Iris pigment epithelial cell (primary cell): ENCODE measurements at places on chromosomes 6 and 20.
A peak's percentile ranks its signal among the peaks of the same experiment; 100 is the strongest.

GRCh38 chr20:40189621-40190020 is 499.4 kb downstream of the MAFB start:
- DNase-seq = no peak

- DNase-seq = peak; percentile 72
Measured at GRCh38 chr6:117677553-117678141, 2.4 kb downstream of the NUS1 start.

GRCh38 chr6:81755551-81755950 is 3.1 kb upstream of the TENT5A start:
- DNase-seq = no peak

DNA sequence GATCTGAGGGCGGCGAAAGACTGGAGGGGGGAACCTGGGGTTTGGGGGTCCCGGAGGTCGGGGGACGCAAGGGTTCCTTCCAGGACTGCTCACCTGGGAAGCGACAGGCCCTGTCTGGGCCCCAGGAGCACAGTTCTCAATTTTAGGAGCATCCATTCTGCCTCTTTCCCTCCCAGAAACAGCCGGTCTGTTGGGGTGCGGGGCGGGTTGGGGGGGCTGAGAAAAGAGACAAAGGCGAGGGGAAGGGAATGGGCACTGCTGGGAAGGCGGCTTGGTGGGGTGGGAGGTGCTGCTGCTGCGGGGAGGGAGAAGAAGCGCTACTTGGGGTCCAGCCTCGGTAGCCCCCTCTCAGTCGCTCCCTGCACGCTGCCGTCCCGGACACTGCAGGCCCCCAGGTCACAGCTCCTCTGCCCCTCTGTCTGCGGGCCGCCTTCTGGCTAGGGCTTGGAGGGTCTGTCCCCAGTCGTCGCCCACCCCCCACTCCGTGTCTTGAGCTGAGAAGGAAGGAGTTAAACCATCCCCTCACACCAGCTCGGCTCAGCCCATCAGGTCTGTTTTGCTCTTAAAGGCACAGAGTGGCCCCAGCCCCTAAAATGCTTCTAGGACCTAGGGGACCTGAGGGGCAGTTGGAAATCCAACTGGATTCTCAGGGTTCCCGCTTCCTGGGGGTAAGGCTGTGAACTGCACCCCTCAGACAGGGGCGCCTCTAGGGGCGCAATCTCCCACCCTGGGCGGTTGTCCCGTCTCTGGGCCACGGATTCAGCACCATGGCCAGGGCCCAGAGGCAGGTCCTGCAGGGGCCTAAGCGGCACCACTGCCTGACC is 690 bp downstream of the GDAP1L1 start:
- DNase-seq = peak; percentile 25

DNA sequence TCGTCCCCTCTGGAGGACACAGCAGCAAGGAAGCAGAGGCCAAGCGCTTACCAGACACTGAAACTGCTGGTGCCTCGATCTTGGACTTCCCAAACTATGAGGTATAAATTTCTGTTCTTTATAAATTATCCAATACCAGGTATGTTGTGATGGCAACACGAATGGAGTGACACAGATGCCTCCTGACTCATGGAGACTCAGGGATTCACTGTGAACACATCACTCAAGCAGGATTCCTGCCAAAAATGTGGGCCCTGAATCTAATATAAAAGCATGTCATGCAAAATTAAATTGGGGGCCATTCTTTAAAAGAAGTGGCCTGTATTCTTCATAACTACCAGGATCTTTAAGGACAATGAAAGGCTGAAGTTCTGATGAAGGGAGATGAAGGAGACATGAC is 52.5 kb upstream of the SLC22A23 start:
- DNase-seq = peak; percentile 51

- peak; percentile 31 for DNase-seq
Measured at GRCh38 chr6:52409499-52409898, 10.6 kb upstream of the EFHC1 start.

DNA sequence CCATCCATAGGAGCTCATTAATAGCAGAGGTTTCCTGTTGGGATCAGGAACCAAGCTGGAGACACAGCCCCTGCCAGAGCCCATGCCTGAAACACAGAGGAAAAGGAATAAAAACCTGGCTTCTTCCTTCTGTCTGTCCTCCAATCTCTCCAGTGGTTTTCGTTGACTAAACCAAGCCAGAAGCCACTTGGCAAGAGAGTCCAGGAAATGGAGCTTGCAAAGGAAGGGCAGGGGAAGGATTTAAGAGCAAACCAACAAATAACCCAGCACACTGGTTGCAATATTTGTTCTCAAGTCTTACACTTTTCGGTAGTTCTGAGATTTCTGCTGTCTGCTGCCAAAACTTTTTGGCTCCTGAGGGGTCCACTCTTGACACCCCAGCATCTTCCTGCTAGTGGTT is 137.0 kb upstream of the BMP2 start:
- no peak for DNase-seq

GRCh38 chr20:60395991-60396390 is 437.8 kb downstream of the CDH26 start:
- no peak for DNase-seq

GRCh38 chr6:84967965-84968364 is 203.6 kb upstream of the TBX18 start:
- no peak for DNase-seq

DNA sequence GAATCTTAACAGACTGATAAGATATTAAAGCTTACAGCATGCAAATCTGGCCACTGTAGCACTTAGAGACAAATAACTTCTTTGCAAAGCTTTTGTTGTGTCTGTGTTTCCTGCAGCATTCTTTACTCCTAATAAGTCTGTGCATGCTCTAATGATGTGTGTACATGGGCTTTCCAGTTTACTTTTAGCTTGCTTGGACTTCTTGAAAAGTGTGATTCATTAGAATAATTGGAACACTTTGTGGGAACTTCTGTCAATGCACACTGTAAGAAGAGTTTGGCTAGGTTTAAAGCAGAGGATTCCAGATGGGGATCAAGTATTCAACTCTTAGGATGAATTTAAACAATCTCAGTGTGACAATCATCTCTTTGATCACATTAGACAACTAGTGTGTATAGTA is 22.1 kb upstream of the TINAG start:
- DNase-seq = peak; percentile 23

GRCh38 chr6:46014046-46014445 is 1.6 kb downstream of the CLIC5 start:
- no peak for DNase-seq

DNA sequence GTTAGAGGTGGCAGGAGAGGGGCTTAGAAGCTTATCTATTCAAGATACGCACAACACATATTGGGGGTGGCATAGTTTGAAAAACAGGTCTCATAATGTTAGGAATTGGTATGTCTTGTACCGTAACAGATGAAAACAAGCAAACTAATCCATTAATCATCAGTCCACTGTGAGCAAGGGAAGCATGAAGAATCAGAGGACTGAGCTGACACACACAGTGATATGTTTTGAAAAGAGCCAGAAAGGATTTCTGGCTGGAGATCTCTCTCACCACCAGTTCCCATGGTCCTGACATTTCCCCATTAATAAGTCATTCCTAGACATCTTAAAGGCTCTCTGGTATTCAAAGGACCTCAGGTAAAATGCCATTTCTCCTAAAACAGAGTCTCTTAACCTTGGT is 158.8 kb upstream of the PHACTR1 start:
- no peak for DNase-seq

DNA sequence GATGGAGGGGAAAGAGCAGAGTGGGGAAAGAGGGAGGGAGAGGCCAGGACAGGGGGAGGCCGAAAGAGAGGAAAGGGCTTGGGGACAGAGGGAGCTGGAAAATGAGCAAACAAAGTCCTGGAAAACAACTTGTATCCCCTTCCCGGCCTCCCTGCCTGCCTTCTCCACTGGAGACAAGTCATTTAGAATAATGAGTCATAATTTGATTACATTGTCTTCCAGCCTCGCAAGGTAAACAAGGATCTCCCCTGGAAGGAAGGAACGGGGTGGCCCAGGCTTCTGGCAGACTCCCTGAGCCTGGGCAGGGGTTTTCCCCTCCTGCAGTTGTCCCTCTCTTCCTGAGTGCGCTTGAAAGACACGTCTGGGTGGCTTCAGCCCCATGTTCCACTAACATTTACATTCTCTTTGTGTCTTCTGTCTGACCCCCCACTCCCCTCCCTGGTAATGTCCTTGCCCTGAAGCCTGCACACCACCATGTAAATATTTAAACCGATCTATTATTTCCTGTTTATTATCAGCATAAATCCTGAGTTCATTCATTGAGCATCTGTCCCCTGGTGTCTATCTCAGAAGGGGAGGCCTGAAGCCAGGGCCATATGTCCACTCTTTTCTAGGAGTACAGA is 12.1 kb upstream of the MRPS18A start:
- peak; percentile 53 for DNase-seq

DNA sequence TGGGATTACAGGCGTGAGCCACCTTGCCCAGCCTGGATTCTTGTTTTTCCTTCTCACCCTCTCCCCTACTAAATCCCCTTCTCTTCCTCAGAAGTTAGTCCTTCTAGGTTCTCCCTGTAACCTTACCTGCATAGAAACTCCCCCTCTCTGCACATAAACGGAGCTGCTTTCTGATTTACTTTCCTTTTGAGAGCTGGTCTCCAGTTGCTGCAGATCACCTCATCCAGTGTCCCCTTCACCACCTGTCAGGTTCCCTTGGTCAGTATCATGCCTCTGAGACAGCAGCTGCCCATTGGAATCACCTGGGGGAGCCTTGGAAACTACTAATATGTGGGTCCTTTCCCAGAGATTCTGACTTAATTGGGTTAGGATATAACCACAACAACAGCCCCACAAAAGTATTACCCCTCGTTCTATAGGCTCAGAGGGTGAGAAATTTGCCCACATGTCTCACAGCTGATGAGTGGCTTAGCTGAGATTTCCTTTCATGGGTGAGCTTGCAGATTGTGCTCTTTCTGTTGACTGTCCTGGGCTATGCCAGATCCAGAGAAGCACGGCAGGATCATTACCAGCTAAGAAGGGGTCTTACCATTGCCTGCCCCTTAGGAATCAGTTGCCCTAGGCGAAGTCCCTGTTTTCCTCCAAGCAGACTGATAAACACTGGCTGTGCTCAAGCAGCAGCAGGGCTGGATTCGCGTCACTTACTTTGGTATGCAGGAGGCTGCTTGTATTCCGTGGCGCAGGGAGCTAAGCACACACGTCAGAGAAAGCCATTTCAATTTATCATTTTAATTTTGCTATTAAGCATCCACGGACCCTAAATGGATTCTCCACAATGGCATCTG is 51.3 kb downstream of the AKAP12 start:
- DNase-seq = peak; percentile 90

DNA sequence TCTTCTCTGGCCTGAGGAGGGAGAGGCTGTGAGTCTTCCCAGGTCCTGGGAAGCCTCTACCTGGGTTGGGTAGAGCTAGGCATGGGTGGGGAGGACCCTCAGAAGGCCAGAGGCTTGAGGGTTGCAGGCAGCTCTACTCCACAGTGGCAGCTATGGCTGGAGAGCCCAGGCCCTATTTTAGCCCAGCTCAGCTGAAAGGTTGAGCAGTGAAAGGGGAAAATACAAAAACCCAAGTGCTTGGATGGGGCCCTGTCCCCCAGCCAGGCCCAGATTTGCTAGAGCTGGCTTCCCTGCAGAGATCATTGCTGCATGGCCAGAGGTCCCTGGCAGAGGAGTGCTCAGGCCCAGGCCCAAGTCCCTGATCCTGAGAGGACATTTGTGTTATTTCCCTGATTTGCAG is 45.7 kb downstream of the SUN5 start:
- no peak for DNase-seq

- DNase-seq = no peak
Measured at GRCh38 chr6:144338474-144338873, 53.3 kb downstream of the UTRN start.

DNA sequence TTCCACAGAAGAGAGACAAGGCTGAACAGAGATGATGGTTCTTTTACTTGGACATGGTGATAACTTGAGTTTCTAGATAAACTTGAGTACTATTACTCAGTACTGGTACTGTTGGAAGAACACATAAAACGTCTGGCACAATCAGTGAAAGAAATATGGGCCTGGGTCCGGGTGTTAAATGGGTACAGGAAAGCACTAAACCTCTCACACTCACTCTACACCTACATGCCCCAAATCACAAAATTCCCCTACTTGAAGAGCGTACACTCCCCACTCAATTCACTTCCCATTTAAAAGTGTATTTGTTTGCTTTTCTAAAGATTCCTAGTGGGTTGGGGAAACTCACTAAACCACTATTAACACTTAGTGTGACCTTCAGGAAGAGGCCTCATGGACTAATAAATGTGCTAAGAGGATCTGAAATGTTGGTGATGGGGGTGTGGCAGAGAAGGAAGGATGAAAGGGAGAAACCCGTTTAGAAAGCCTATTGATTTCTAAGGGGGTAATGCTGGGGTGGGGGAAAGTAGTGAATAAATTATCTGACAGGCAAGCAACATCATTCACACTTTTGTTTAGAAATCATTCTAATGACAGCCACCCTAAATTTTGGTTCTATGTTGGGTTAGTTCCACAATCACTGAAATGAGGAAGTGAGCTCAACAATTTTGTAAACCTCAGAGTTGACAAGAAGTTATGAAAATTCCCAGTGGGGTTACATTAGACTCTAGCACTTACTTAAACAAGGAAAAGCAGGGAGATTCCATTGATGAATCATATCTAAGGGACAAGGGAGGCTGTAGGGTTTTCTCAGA is 222.6 kb upstream of the MARCKS start:
- peak; percentile 60 for DNase-seq

DNA sequence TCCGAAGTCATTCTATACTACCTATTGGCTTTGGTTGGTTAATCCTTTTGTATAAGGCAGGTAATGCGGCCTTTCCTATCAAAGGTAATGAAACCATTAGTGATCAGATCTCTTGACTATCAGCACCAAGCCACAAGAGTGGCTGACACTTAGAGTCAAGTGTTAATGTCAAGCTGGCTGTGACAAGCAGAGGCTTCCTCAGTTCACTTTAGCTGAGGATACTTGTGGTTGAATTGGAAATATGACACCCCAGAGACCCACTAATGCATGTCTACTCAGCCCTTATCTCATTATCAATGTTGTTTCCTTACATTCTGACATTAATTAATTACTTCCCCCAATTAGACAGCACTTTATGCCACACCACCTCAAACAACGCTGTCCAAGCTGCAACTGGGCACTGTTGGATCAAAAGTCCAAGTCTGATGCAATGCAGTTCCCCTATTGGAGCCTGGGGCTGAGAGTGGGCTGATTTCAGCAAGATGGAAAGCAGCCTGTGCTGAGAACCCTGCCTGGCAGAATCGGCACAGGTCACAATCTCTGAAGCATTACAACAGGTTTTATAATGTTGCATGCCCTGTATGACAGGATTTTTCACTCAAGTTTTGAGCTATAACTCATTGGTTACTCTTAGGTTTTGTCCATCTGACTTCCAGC is 273.5 kb downstream of the COL12A1 start:
- DNase-seq = peak; percentile 1

- DNase-seq = no peak
Measured at GRCh38 chr6:136038531-136038930, 187.0 kb downstream of the PDE7B start.

DNA sequence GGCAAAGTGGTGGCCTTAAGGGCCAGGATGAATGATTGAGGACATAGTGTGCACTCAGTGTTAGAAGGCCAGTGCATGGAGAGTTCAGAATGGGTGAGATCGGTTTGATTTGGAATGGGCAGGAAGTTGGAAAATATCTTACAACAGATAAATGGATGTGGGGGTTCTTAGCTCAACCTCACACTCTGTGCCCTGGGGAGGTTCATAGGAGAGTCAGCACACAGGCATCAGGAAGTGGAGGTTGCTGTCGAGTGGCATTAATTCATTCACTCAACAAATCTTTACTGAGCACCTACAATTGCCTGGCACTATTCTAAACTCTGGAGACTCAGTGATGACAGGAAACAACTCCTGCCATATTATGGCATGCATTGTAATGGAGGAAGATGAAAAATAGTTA is 313.7 kb upstream of the SUPT3H start:
- no peak for DNase-seq
